ENCODE measurements at places on chromosomes 7 and 10.

DNA sequence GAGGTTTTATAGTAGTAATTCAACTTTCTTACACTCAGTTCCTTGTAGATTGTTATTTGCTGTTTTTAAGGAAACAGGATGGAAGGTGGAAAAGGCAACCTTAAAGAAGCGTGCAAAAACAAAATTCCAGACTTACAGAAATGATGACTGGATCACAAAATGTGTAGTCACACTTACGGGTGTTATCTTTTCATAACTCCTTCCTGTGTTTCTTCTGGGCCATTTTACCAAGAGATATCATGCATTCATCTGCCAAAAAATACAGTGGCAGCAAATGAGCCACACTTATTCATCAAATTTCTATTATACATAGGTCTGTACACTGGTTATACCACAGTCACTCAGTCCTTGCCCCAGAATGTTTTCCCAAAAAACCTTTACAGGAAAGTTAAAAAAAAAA lies 94.3 kb upstream of the IL6 start:
- DNase-seq: no peak
- no peak overlapping the region for H3K27ac ChIP-seq
- no peaks in the 10 kb centered on the region for H3K27me3 ChIP-seq
- H3K36me3 ChIP-seq: no peaks in the 10 kb centered on the region
- no peaks in the 10 kb centered on the region for H3K4me1 ChIP-seq
- no peak overlapping the region for H3K4me3 ChIP-seq

DNA sequence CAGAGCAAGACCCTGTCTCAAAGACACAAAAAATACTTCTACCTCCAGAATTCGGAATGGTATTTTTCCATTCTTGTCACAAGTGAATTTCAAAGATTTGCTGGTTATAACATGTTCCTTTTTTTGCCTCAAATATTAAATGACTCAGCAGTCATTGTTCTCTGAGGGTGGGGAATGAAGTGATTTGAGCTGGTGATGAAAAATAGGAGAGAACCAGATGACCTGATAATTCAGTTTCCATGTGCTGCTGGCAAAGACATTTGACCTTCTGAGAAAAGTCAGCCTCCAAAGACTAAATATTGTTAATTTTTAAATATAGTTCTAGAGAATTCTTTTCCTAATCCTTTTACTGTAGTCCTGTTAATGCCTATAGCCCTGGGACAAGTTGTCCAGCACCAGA lies 78.9 kb downstream of the CACNB2 start:
- H3K27me3 ChIP-seq: no peaks in the 10 kb centered on the region
- no peak overlapping the region for H3K27ac ChIP-seq
- peaks cover 7% of the 10 kb centered on the region for H3K4me1 ChIP-seq
- no peak overlapping the region for H3K4me3 ChIP-seq
- no peak for DNase-seq

DNA sequence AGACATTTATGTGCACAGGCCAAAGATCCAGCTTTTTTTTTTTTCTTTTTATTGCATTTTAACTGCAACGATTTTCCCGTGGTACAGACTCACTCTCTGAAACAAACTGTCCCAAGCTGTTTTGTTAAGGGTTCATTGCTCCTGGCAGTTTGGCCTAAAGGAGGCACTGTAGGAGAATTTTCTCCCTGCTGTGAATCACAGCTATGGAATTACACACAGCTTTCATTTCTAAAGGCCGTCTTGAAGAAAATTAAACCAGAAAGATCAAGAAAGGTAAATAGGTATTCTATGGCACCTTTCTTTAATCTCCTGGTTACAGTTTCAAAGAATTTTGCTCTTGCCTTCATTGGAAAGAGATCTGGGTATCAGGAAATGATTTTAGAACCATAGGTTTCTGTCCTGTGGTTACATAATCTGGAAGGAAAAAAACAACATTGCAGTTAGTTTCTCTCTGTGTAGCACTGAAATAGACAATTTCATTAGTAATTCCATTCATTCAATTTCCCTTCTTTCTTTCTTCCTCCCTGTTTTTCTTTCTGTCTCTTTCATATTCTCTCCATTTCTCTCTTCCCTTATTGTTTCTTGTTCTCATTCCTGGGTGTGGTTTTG lies 51.2 kb downstream of the PDK4 start:
- peak overlapping the region; percentile 13 for H3K4me3 ChIP-seq
- peaks cover 10% of the 10 kb centered on the region for H3K4me1 ChIP-seq
- H3K27me3 ChIP-seq: no peaks in the 10 kb centered on the region
- H3K27ac ChIP-seq: no peak overlapping the region

GRCh38 chr10:1213252-1214070 lies 157.3 kb downstream of the WDR37 start:
- no peaks in the 10 kb centered on the region for H3K36me3 ChIP-seq
- H3K4me3 ChIP-seq: no peak overlapping the region
- no peaks in the 10 kb centered on the region for H3K4me1 ChIP-seq
- H3K27me3 ChIP-seq: no peaks in the 10 kb centered on the region
- no peak for DNase-seq

GRCh38 chr7:98949336-98950044 lies 71.2 kb downstream of the TRRAP start:
- H3K27me3 ChIP-seq: no peaks in the 10 kb centered on the region
- H3K4me3 ChIP-seq: no peak overlapping the region
- peaks cover 73% of the 10 kb centered on the region for H3K36me3 ChIP-seq
- DNase-seq: no peak
- H3K27ac ChIP-seq: no peak overlapping the region
- no peaks in the 10 kb centered on the region for H3K4me1 ChIP-seq

DNA sequence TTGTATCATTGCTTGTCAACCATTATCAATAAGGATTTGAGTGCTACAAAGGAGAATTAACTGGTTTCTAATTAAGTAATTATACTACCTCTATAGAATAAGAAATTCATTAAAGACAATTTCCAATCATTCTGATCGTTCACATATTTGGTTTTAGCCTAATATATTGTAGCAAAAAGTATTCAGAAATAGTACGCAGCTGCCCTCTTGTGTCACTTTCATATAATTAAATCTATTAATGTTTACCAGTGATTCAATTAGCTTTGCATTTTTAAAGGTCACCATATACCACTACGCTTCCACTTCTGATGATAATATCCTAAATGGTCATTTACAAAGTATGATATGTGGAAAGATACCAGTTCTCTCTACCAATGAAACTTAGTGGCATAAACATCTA lies 128.3 kb downstream of the NEBL start:
- H3K4me3 ChIP-seq: no peak overlapping the region
- no peak for DNase-seq
- no peak overlapping the region for H3K27ac ChIP-seq

- no peaks in the 10 kb centered on the region for H3K36me3 ChIP-seq
- no peaks in the 10 kb centered on the region for H3K27me3 ChIP-seq
- DNase-seq: peak; percentile 76
- H3K4me1 ChIP-seq: peaks cover 12% of the 10 kb centered on the region
- peak overlapping the region; percentile 11 for H3K4me3 ChIP-seq
Measured at GRCh38 chr10:3668276-3668965, 116.6 kb downstream of the KLF6 start.

- no peaks in the 10 kb centered on the region for H3K27me3 ChIP-seq
- H3K4me3 ChIP-seq: no peak overlapping the region
- H3K36me3 ChIP-seq: no peaks in the 10 kb centered on the region
Measured at GRCh38 chr7:41472427-41473125, 230.3 kb downstream of the INHBA start.

GRCh38 chr7:36784991-36785940 lies 61.0 kb upstream of the AOAH start:
- H3K27ac ChIP-seq: no peak overlapping the region
- no peaks in the 10 kb centered on the region for H3K4me1 ChIP-seq
- no peak overlapping the region for H3K4me3 ChIP-seq

DNA sequence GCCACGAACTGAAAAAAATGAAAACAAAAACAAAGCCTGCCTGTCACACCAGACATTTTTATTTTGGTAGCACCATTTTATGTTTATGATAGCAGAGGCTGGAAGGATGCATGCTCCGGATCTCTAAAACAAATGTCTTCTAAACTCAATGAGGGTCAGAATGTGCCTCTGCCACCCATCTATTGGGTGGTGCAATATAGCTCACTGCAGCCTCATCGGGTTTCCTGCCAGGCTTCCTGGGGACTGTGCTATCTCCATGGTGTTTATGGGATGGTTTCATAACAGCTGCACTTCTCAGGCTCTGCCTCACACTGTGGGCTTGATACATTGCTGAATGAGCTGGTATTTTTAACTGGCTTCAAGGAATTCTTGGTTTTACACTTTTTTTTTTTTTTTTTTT lies 94.4 kb downstream of the ITIH5 start:
- no peaks in the 10 kb centered on the region for H3K27me3 ChIP-seq
- no peak for DNase-seq
- H3K4me1 ChIP-seq: no peaks in the 10 kb centered on the region
- no peaks in the 10 kb centered on the region for H3K36me3 ChIP-seq

- peaks cover 7% of the 10 kb centered on the region for H3K4me1 ChIP-seq
- H3K36me3 ChIP-seq: no peaks in the 10 kb centered on the region
- H3K4me3 ChIP-seq: no peak overlapping the region
Measured at GRCh38 chr10:98314532-98315284, 46.7 kb upstream of the LOXL4 start.

- no peak overlapping the region for H3K4me3 ChIP-seq
- no peak for DNase-seq
- no peaks in the 10 kb centered on the region for H3K27me3 ChIP-seq
- H3K27ac ChIP-seq: no peak overlapping the region
- peaks cover 9% of the 10 kb centered on the region for H3K4me1 ChIP-seq
Measured at GRCh38 chr10:105949721-105950120, 1214.8 kb downstream of the SORCS1 start.

DNA sequence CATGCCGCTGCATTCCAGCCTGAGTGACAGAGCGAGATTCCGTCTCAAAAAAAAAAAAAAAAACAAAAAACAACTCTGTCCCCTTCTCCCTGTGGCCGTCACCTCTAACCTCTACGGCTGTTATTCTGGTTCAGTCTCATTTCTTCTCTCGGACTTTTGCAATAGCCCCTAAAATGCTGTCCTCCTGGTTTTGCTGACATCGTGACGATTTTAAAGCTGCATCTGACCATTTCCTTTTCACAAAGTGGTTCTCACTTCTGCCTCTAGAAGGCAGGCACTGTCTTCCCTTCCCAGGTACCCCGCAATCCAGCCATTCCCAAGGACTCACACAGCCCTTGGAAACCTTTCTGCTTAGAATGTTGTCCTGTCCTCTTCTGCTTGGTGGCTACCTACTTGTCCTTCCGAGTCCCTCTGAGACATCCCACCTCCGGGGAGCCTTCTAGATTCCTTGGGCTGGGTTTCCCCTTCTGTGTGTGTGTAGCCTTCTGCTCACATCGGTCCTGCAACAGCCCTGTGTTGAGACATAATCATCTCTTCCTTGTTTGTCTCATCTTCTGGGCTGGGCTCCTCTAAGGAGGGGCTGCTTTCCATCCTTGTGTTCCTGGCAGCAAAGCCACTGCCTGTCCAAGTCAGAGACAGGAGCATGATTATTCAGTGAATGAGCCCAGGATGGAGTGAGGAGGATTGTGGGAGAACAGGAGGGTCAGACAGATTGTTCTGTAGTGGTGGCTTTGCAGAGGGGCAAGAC lies 83.1 kb downstream of the GRK5 start:
- DNase-seq: no peak
- H3K27ac ChIP-seq: no peak overlapping the region
- no peaks in the 10 kb centered on the region for H3K4me1 ChIP-seq

DNA sequence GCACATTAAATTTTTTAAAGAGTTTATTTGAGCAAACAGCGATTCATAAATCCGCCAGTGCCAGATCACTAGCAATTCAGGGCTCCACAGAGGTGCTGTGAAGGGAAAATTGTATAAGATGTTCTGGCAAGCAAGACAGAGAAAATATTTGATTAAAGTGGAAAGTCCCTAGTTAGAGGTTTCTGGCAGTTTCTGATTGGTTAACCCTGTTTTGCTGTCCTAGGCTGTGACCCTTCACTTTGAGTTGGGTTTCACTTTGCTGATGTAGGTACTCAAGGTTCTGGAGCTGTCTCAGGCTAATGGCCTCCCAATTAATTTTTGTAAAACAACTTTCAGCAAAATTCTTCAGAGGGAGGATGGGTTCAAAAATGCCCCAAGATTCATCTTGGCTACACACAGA lies 79.4 kb upstream of the NXPH1 start:
- H3K4me1 ChIP-seq: no peaks in the 10 kb centered on the region
- no peaks in the 10 kb centered on the region for H3K36me3 ChIP-seq
- no peak for DNase-seq
- H3K27ac ChIP-seq: no peak overlapping the region
- no peaks in the 10 kb centered on the region for H3K27me3 ChIP-seq

DNA sequence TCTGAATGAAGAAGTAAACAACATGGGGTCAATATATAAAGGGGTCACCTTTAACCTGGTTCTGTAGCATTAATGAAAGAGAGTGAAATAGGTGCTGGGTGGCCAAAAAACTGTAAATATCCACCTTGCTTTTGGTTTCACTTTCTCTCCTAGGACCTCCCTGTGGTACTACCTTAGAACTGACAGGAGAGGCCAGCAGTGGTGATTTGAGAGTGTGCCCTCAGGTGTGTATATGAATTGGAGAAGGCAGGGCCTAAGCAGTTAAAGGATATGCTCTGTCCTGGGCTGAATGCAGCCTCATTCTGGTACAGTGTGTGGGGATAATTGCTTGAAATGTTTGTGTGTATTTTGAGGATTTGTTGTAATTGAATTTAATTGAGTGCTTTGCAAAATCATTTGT lies 62.0 kb downstream of the BBS9 start:
- no peak overlapping the region for H3K27ac ChIP-seq
- peaks cover 7% of the 10 kb centered on the region for H3K4me1 ChIP-seq
- H3K36me3 ChIP-seq: no peaks in the 10 kb centered on the region
- no peaks in the 10 kb centered on the region for H3K27me3 ChIP-seq
- H3K4me3 ChIP-seq: no peak overlapping the region

DNA sequence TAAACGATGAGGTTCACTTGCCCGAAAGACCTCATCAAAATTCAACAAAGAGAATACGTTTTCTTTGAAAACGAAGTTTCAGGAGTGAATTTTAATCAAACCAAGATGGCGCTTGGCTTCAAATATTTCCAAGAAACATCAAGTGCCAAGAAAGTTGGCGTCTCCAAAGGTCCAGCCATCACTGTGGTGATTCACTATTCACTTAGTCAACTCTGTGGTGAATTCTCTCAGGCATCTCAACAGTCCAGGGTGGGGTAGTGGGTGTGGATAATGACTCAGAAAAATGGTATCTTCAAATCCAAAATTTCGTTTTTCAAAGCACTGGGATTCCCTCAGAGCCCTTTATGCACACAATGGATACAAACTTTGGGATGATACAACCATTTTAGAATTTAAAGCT lies 133.1 kb downstream of the SVIL start:
- DNase-seq: no peak
- peak overlapping the region; percentile 37 for H3K27ac ChIP-seq
- H3K4me1 ChIP-seq: peaks cover 11% of the 10 kb centered on the region
- H3K36me3 ChIP-seq: 0 out of 2 replicates have a peak, but pooled peaks cover 5% of the 10 kb centered on the region
- no peaks in the 10 kb centered on the region for H3K27me3 ChIP-seq
- H3K4me3 ChIP-seq: no peak overlapping the region

DNA sequence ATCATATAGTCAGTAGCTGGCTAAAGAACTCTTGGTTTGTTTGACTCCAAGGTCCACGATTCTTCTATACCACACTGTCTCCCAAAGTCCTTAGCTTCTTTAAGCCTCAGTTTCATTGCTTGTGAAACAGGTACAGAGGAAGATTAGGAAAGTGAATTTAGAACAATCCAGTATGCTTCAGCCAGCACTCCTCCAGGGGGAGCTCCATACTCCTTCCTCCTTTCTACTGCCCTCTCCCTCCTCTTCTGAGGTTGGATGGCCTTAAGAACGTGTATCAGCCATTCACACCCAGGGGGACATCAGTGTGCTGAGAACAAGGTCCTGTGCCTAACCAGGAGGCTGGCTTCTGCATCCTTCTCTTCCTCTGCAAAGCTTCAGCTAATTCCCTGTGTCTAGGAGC lies 54.8 kb upstream of the CALD1 start:
- no peak overlapping the region for H3K27ac ChIP-seq
- no peak overlapping the region for H3K4me3 ChIP-seq
- no peak for DNase-seq
- no peaks in the 10 kb centered on the region for H3K36me3 ChIP-seq
- H3K27me3 ChIP-seq: no peaks in the 10 kb centered on the region
